ENCODE measurements at places on chromosomes 3 and 15.

DNA sequence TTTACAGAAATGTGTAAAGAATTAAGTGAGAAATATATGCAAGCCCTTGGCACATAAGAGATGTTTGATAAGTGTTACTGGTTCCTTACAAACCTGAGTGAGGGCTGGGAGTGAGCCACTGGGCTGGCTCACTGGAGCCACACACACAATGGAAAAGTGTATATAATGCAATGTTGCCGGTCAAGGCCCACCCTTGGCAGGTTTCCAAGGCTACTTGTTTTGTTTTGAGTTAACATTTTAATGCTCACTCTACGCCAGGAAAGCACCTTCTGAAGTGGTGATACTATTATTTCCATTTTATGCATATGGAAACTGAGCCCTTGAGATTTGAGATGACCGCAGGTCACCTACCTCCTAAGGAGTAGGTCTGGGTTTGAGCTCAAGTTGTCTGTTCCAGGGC is 71.8 kb upstream of the FHIT start:
- no peak for DNase-seq

DNA sequence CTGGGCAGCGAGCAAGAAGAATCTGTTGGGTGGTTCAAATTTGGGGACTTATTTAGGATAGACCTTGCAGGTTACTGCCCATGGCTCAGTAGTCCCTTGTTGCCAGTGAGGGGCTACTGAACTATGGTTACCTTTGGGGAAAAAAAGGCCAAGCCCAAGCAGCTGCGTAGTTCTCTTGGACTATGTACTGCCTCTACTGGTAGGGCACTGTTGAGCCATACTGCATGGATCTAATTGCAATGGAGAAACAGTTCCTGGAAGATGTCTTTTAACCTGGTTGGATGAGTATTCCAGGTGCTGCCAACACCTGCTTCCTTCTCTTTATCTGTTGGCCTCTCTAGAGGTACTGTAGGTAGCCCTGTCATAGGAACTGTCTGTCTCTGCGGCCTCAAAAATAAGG is 671.9 kb upstream of the CBLB start:
- no peak for DNase-seq

GRCh38 chr3:143277531-143277930 is 158.0 kb downstream of the CHST2 start:
- no peak for DNase-seq

DNA sequence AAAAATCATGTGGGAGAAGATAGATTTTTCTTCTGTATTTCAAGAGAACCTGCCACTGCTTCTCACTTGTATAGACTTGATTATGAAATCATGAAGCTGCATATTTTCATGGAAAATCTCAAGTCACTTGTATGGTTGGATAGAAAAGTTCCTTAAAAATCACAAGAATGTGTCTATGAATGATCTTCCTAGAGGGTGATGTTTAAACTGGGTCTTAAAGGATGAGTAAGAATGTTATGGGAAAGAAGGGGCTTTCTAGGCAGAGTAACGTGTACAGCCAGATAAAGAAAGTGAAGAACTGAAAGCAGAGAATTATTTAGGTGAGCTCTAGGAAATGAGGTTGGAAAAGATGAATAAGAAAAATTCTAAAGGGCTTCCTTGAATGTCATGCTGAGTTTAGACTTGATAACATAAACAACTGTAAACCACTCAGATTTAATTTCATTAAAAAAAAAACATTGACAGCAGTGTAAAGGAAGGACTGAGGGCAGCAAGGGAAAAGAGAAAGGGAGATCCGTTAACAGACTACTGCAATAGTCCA is 5.0 kb downstream of the CD47 start:
- DNase-seq, result no peak

DNA sequence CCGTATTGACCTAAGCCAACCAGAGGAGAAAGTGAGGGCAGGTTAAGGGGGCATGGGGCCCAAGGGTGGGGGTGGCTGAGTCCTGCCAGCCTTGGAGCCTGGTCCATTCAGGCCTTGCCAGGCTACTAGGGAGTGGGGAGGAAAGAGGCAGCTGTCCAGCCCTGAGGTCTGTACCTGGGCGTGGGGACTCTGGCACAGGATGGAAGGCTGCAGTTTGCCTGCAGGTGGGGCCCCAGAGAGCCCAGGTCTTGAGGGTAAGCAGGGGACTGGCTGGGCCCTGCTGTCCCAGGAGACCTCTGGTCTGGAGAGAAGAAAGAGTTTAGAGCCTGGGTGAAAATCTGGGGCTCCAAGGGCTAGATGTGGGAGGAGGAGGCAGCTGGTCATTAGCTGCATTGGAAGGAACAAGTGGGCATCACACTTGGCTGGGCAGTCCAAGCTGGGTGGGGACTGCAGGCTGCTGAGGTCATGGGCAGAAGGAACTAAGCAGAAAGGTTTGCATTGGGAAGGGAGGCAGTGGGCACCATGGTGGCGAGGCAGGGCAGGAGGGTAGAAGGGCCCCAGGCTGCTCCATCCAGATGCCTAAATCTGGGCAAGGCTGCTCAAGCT is 108.4 kb downstream of the OXNAD1 start:
- no peak for DNase-seq

GRCh38 chr15:61582092-61582491 is 353.0 kb upstream of the RORA start:
- no peak for DNase-seq

GRCh38 chr3:189947068-189947467 is 173.6 kb downstream of the P3H2 start:
- no peak for DNase-seq

DNA sequence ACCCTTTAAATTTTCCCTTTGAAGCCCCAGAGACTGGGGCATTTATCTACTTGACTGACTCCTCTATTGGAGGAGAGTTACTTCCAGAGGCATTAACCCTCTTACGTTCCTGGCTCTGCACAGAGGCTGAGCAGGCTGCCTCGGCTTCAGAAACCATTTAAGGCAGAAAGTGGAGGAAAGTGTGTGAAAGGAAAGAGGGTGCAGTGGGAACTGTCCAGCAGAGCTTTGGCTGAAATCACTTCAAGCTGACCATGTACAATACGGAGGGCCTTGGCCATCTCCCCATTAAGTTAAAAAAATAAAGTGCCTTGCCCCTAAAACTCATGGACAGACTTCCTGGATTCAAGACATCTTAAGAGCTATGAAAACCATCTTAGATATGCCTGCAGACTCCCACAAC is 238.7 kb downstream of the SV2B start:
- no peak for DNase-seq

- no peak for DNase-seq
Observed at GRCh38 chr15:100508641-100509300, 20.0 kb downstream of the CERS3 start.

DNA sequence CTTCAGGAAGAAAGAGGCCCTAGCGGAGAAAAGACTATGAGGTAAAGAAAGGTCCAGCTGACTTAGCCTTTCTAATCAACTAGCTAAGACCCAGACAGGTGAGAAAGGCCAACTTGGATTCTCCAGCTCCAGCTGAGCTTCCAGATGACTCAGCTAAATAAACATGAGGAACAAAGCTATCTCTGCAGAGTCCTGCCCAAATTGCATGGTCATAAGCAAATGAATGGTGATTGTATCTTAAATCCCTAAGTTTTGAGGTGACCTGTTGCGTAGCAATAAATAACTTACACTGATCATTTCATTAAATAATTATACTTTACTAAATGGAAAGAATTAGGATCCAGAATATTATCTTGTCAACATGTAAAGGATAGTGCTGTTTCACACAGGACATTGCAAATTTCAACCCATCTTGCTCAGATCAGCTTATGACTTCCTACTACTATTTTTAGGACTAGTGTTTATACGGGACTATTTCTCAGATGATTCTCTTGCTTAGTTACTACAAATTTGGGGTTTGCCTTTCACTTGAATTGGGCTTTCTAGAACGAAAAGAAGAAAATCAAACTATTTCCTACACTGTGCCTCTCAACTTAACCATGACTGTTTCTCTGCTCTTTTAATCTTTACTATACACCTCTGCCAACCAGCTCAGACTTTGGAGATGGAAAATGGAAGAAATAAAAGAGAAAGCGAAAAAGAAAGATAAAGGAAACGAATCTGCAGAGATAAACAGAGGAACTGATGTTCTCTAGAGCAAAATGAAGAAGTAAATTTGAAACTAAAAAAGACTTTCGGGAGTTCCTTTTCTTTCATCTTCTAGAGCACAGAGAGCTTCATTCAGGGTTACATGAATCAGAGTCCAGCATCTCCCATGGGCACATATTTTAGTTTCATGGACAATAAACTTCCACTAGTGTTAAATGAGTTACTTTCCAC is 6.6 kb upstream of the ADGRG7 start:
- DNase-seq, result no peak

DNA sequence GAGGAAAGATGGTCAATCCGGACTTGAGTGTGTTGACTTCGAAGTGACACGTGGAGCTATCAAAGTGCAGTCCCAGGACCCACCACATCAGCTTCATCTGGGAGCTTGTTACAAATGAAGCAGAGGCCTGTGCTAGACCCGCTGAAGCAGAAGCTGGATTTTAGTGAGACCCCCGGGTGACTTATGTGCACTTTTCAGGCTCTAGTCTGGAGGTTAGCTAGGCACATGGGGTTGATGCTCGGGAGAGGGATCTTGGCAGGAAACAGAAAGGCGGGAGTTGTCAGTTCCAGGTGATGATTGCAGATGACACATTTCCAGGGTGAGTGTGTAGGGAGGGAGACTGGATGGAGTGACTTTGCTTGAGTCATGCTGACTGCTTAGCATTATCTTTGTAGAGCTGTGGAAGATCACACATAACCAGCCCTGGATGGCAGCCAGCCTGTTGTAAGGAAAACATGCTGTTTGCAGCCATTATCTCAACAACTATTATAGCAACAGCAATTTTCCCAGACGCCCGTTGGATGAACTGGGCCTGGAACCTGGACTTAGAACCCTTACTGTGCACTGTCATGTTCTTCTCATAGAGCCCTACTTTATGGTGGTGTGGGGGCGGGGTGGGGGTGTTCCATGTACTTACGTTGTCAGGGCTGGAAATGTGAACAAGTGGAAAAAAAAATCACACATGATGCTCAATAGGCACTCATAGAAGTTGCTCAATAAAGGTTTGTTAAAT is 122.4 kb downstream of the THSD4 start:
- DNase-seq, result peak; percentile 33

GRCh38 chr3:101026244-101026643 is 33.0 kb upstream of the ABI3BP start:
- DNase-seq, result no peak

- no peak for DNase-seq
Observed at GRCh38 chr15:51917493-51917892, 54.1 kb downstream of the LEO1 start.

DNA sequence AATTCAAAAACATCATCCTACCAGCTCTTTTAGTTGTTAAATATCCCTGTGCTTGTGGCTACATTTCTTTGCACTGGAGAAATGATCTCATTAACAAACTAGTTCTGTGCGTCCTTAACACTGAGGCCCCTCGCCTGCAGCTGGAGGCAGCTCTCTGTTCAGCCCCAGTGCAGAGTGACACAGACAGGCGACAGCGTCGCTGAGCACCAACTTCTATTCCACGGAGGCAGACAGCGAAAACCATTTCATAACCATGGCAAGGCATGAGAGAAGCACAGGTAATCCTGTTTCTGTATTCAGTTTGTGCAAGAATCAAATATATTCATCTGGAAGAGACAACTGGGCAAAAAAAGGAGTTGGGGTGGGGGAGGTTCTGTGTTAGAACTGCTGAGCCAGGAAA is 530.7 kb downstream of the ZIC1 start:
- no peak for DNase-seq

GRCh38 chr3:20752416-20752815 is 566.4 kb upstream of the SGO1 start:
- DNase-seq, result no peak

DNA sequence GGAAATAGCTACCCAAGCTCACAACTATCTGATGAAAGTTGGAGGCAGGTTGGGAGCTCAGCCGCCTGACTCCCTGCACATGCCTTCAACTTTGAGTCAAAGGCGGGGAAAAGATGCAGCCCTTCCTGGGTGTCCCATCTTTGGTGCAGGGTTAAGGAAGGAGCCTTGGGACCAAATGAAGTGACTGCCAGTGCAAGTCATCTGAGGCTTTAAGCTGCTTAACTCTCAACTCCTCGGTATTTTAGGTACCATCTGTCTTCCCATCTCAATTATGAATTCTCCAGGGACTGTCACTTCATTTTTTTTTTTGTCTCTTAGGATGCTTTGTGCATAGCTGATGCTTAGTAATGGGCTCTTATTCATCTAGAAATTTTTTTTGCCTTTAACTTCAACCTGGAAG is 408.8 kb upstream of the C2CD4B start:
- no peak for DNase-seq

DNA sequence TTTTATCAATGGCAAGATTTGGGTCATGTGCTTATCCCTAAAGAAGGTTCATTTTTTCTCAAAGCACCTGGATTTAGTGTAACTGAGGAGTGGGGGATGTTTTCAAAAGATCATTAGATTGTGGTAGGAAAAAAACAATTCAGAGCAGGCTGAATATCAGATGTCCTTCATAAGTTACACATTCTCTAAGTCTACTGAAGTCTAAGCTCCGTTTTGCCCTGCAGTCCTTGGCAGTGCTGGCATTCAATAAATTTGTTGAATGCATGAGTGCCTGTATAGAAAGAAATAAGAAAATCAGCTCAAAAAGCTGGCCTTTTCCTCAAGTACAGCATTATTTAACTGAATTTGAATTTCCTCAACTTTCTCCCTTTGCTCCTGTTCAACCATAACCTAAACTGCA is 819.0 kb upstream of the GRM7 start:
- no peak for DNase-seq

DNA sequence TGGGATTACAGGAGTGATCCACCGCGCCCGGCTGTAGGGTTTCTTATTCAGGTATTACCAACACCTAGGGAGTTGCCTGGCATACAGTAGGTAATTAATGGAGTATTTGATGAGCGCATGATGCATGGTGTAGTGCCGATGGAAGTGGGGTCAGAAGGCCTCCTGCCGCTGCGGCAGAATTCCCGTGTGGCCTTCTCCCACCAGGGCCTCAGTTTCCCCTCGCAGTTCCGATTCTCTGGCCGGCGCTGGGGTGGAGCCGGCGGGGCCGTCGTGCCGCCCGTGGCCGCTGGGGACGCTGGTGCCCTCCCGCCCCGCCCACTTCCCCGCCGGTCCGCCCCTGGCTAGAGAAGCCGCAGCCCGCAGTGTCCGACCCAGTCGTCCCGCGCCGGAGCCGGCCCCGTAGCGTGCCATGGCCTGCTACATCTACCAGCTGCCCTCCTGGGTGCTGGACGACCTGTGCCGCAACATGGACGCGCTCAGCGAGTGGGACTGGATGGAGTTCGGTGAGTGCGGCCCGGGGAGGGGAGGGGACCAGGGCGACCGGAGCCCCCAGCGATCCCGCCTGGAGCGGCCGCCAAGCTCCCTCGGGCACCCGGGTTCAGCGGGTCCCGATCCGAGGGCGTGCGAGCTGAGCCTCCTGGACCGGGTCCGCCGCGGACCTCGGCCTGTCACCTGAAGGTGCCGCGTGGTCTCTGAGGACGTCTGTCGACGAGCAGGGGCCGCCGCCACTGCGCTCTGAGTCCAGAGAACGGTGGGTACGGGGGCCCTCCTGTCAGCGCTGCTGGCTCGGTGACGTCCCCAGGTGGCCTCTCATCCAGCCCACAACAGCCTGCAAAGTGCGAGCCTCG is at the start of gene IRAK2:
TSS of gene IRAK2 (plus strand) at position 374 of the 848 bp plus-strand sequence. CDS start at position 410, 36 bp downstream.
- peak; percentile 87 for DNase-seq

DNA sequence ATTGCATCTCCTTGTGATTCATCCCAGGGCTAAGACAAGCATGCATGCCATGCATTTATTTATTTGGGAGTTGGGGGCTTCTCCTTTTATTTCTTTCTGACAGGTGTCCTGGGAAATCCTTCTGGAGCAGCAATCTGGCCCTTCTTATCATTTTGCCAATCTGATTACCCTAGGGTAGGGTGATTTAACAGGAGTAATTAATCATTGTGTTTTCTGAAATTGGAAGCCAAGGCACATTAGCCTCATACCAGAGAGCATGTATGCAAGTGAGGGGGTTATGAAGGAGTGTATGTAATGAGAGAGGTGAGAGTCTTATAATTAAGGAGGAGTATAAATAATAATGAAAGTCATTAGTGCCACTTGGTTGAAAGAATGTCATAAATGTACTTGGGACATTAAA is 37.4 kb upstream of the ARPP21 start:
- DNase-seq, result no peak
